ENCODE measurements at places on chromosomes 7 and 10.

GRCh38 chr7:143305423-143306070 is 10.4 kb upstream of the CLCN1 start:
- H3K27me3 ChIP-seq = no peaks in the 10 kb centered on the region
- H3K4me3 ChIP-seq = no peak overlapping the region
- DNase-seq = peak; percentile 30
- peak overlapping the region; percentile 25 for H3K27ac ChIP-seq

- H3K4me3 ChIP-seq = no peak overlapping the region
- no peak overlapping the region for H3K27ac ChIP-seq
- no peak for DNase-seq
- H3K27me3 ChIP-seq = no peaks in the 10 kb centered on the region
- H3K36me3 ChIP-seq = peaks cover 11% of the 10 kb centered on the region
- peaks cover 29% of the 10 kb centered on the region for H3K4me1 ChIP-seq
These were observed 3.8 kb upstream of the INSIG1 start for GRCh38 chr7:155293721-155294510.

DNA sequence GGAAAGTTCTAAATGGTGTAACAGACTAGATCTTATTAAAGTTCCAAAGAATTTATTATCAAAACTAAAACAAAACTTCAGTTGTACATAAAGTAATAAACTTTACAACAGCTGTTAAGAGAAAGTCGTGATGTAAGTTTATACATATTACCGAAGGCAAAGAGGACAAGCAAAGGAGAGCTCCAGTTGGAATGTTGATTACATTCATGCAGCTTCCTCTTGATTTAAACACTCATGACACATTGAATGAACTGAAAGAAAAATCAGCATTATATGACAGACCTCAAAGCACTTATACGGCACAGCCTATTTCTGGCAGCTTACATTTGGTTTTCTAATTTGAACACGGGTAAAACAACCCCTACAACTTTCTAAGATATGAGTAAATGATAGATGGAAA is 13.6 kb downstream of the SRI start:
- DNase-seq = no peak
- H3K36me3 ChIP-seq = peaks cover 57% of the 10 kb centered on the region
- H3K27ac ChIP-seq = no peak overlapping the region
- no peaks in the 10 kb centered on the region for H3K27me3 ChIP-seq
- H3K4me1 ChIP-seq = peaks cover 9% of the 10 kb centered on the region
- H3K4me3 ChIP-seq = no peak overlapping the region

DNA sequence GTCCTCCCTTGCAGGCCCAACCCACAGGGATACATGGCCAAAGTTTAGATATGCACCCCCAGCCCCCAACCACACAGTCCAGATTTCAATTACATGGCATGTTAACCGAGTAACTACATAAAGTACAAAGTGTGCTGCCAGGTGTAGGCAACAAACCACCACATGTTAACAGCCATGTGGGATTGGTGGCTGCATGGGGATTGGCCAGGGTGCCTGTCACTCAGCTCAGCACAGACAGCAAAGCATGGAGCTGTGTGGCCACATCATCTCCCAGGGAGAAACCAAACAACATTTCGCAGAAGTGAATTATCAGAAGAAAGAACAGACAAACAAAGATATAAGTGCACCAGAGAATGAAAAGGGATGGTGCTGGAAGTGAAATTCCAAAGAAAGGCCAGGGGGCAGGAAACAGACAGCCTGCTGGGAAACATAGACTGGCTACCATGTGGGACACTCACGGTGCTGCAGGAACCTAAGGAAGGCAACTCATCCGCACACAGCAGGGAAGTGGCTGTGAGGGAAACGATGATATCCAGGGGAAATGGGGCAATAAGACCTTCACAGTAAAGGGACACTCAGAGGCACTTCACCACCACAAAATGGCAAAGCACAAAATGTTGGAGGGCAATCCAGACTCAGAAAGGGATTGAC is 171.2 kb downstream of the PTPRN2 start:
- no peak overlapping the region for H3K27ac ChIP-seq
- H3K36me3 ChIP-seq = no peaks in the 10 kb centered on the region
- no peaks in the 10 kb centered on the region for H3K27me3 ChIP-seq
- no peak for DNase-seq
- no peaks in the 10 kb centered on the region for H3K4me1 ChIP-seq

- no peaks in the 10 kb centered on the region for H3K36me3 ChIP-seq
- H3K27me3 ChIP-seq = no peaks in the 10 kb centered on the region
- DNase-seq = no peak
- H3K4me3 ChIP-seq = no peak overlapping the region
These were observed 149.8 kb upstream of the PCBD1 start for GRCh38 chr10:71038091-71038633.

DNA sequence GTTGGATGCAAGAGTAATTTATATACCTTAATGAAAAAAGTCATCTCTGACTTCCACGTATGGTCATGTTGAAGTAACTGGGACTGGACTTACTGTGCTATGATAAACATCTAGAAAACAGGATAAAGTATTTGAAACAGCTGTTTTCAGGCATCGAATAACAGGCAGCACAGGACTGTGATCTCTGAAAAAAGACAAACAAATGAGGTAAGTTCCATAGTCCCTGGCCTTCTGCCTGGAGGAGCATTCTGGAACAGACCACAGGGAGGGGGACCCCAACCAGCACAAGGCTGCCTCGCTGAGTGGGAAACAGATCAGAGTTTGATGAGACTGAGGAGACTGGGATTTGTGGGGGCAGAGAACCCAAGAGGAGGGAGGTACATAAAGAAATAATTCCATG is 89.1 kb upstream of the HABP2 start:
- H3K36me3 ChIP-seq = no peaks in the 10 kb centered on the region
- no peak for DNase-seq
- H3K4me3 ChIP-seq = no peak overlapping the region
- no peak overlapping the region for H3K27ac ChIP-seq

DNA sequence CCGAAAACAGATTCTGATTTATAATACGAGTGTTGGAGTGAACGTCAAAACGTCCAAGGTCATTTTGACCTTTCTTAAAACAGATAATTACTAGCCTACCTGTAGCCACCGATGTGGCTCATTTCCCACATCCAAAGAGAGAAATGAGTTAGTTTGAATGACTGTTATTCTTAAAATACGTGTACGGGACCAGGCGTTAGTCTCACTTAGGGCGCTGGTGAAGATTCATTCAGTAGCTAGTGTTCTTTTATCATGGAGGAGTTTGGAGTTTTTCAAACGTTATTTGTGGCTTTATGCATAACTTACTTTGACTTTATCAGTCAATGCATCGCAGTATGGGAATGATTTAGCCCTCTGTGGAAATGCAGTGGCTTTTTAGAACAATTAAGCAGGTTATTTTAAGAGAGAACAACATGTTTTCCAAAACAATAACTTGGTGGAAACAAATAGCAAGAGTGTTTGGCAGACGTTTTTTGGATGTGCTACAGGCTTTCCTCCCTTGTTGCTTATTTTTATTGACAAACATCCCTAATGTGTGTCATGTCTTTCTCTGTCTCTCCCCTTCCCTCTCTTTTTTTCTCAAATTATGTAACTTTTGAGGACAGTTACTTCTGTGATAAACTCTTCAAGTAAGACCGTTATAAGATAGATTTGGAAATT is 1.6 kb downstream of the BICC1 start:
- no peak overlapping the region for H3K27ac ChIP-seq
- peaks cover 31% of the 10 kb centered on the region for H3K27me3 ChIP-seq

GRCh38 chr7:9890092-9890491 is 1083.6 kb upstream of the PHF14 start:
- no peak overlapping the region for H3K4me3 ChIP-seq
- H3K27me3 ChIP-seq = no peaks in the 10 kb centered on the region
- no peak for DNase-seq
- no peak overlapping the region for H3K27ac ChIP-seq
- H3K4me1 ChIP-seq = no peaks in the 10 kb centered on the region
- no peaks in the 10 kb centered on the region for H3K36me3 ChIP-seq

DNA sequence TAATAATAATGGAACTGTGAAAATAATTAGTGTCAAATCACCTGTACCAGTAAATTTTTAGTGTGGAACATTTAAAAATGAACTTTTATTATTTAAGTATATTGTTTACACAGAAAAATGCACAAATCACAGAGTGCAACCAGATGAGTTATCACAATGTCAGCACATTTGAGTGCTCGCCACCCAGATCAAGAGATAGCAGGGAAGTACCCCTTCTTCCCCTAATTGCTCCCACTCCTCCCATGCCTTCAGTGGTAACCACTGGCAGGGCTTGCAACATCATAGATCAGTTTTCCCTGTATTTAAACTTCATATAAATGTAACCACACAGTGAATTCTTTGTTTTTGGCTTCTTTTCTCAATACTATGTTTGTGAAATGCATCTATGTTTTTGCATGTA is 7.8 kb upstream of the GPR141 start:
- H3K4me3 ChIP-seq = no peak overlapping the region
- H3K4me1 ChIP-seq = no peaks in the 10 kb centered on the region
- DNase-seq = no peak
- peaks cover 5% of the 10 kb centered on the region for H3K27me3 ChIP-seq

- H3K27ac ChIP-seq = peak overlapping the region; percentile 97
- no peaks in the 10 kb centered on the region for H3K27me3 ChIP-seq
- peak overlapping the region; percentile 98 for H3K4me3 ChIP-seq
- DNase-seq = no peak
- peaks cover 44% of the 10 kb centered on the region for H3K4me1 ChIP-seq
- peaks cover 32% of the 10 kb centered on the region for H3K36me3 ChIP-seq
These were observed 1.0 kb downstream of the CYP51A1 start for GRCh38 chr7:92133133-92133736.

DNA sequence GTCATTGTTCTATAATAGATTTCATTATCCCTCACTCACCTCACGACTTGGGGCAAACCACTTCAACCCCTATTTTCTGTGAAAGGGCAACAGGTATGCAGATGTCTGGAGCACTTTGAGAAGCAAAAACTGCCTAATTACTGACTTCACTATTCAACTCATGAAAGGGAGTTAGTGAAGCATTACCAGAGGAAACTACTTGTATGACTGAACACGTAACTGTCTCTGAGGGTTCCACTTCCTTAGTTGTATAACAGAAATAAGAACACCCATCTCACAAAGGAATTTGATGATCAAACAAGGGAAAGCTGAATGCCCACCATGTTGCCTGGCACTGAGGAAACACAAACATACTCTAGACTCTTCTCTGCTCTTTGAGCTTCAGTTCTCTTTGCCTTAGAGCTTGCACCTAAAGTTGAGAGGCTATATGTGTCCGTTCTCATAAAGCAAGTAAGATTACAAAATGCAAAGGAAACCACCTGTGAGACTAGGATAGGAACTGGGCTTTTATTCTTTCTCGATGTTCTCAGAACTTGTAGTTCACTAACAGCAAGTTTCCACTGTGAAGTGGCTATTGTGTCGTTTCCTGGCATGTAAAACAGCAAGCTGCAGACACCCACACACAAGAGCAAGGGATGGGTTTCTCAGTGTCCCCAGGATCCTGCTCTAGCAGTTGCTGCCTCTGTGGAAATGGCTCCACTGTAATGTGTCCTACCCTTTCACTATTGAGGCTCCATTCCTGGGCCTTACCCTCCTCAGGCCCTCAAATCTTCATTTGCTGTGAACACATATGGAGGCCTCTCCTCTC is 2.6 kb downstream of the TMEM243 start:
- DNase-seq = peak; percentile 56
- H3K36me3 ChIP-seq = peaks cover 28% of the 10 kb centered on the region
- peaks cover 72% of the 10 kb centered on the region for H3K4me1 ChIP-seq
- peak overlapping the region; percentile 100 for H3K4me3 ChIP-seq
- H3K27ac ChIP-seq = peak overlapping the region; percentile 96

- H3K36me3 ChIP-seq = no peaks in the 10 kb centered on the region
- DNase-seq = no peak
- no peak overlapping the region for H3K27ac ChIP-seq
- H3K27me3 ChIP-seq = peaks cover 15% of the 10 kb centered on the region
These were observed 99.1 kb downstream of the ZNF365 start for GRCh38 chr10:62473241-62473640.

- H3K36me3 ChIP-seq = no peaks in the 10 kb centered on the region
- peaks cover 9% of the 10 kb centered on the region for H3K27me3 ChIP-seq
- no peak overlapping the region for H3K27ac ChIP-seq
- H3K4me3 ChIP-seq = no peak overlapping the region
- H3K4me1 ChIP-seq = no peaks in the 10 kb centered on the region
These were observed 203.1 kb downstream of the JCAD start for GRCh38 chr10:29856295-29856694.

DNA sequence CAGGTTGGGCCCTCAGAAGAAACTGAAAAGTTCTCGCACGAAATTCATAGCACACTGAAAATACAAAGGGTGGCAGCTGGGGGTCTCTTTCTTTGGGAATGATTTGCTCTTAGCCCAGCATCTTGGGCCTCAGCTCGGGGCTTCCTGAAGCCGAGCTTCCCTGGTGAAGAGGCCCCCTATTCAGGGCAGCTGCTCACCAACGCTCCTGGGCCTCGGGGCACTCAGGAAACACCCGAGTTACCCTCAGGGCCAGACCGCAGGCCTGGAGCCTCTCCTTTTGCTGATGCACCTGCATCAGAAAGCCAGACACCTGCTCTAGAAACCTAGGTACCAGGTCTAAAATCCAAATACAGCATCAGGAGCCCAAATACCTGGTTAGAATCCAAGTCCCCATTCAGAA is 85.5 kb downstream of the PTPRE start:
- no peaks in the 10 kb centered on the region for H3K36me3 ChIP-seq
- peak overlapping the region; percentile 40 for H3K27ac ChIP-seq
- no peaks in the 10 kb centered on the region for H3K27me3 ChIP-seq
- DNase-seq = no peak

DNA sequence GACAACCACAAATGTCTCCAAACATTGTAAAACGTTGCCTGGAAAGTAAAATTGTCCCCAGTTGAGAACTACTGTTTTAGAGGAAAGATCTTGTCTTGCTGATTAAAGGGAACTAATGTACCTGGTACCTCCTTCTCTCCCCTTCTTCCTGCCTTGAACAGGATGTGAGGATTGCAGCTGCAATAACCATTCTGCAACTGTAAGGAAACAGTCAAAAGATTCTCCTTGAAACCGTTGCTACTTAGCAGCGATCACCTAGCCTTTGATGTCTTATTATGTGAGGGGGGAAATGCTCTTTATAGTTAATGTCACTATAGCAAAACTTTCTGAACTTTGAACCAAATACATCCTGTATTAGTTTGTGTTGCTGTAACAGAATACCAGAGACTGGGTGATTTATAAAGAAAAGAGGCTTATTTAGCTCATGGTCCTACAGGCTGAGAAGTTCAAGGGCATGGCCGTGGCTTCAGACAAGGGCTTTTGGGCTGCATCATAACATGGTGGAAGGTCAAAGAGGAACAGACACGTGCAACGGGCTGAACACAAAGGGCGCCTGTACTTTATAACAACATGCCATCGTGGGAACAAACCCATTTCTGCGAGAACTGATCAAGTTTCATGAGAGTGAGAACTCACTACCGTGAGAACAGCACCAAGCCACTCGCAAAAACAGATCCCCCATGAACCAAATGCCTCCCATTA is 54.2 kb upstream of the PARD3 start:
- peaks cover 3% of the 10 kb centered on the region for H3K27me3 ChIP-seq
- DNase-seq = no peak
- H3K4me3 ChIP-seq = no peak overlapping the region
- H3K36me3 ChIP-seq = no peaks in the 10 kb centered on the region

Measured in activated T-helper 1 cell treated with anti-CD3 and anti-CD28 coated beads, Interleukin-12 subunit alpha, Interleukin-12 subunit beta, Interleukin-2, Interleukin-4 antibody, amounts not matched to agents 30 ng/mL and 10 ng/mL and 1 ng/mL, durations not matched to agents 14 hours and 24 hours and 36 hours (primary cell).